ENCODE measurements at places on chromosomes 16 and 17.

DNA sequence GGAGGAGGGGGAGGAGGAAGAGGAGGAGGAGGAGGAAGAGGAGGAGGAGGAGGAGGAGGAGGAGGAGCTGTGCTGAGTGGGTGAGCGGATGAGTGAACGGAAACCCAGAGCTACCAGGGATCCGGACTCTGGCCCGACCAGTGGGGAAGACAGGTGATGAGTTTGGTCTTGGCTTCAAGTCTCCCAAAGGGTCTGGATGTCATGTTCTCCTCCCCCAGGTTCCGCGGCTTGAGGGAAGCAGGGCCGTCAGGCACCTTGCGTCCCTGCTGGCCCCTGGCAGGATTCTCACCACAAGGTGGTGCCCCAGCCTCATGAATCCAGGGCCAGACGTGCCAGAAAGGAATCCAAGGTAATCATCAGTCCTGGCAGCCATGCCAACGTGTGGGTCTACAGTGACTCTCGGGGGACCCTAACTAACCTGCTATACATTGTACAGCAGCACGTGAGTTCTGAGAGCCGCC, 13.5 kb upstream of the ABAT start:
- no peak for DNase-seq

GRCh38 chr17:42428141-42428944, 5.3 kb upstream of the CAVIN1 start:
- DNase-seq = no peak

GRCh38 chr16:11914210-11915113, 1.3 kb downstream of the GSPT1 start:
- no peak for DNase-seq

GRCh38 chr16:27321013-27321915, 7.5 kb downstream of the IL4R start:
- DNase-seq = no peak

DNA sequence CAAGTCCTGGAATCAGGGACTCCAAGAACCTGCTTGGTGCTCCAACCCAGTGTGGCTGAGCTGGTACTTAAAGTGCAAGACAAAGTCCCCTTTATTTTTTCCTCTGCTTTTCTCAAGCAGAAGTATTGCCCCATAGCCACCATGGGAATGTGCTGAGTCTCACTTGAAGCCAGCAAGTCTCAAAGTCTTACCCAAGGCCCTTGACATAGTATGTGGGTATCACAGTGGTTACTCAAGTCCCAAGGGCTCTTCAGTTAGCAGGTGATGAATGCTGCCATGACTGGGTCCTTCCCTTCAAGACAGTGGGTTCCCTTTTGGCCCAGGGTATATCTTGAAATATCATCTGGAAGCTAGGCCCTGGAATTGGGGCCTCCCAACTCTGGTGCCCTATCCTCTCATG, 30.5 kb upstream of the GINS3 start:
- no peak for DNase-seq

DNA sequence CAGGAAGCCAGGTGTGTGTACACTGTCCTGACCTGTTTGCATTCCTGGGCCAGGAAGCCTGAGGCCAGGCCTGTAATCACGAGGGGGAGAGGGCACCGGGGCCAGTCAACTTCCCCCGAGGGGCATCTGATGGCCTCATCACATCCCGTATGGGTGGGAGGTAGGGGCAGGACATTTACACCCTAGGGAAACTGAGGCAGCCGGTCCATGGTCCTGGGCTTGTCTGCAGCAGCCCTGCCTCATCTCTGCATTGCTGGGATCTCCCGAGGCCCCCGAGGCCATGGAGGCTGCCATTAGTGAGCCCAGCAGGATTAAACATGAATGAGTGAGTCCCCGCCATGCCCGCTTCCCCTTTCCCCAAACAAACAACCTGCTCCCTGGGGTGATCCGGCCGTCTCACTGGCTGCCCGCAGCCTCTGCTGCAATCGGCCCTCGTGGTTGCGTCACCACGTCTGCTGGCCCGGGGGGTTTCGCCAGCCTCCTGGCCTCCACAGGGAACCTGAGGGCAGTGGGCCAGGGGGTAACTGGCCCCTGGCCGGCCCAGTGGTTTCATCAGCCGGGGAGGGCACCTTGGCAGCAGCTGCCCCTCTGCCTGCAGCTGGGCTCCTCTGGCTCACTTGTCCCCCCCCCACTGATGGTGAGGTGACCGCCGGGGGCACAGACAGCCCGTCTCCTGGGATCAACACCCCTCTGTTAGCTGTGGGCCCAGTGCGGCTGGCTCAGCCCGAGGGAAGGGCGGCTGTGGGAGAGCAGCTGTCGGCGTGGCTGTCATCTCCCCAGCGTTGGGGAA, 88.3 kb upstream of the GSE1 start:
- no peak for DNase-seq
